Astrocyte (in vitro differentiated cells and primary cell): ENCODE measurements at places on chromosomes 13 and 19. TPM values are rescaled to one million over a fixed set of nuclear protein-coding genes. Genes with fewer than 3 reads are reported as not detected.

- no peaks in the 10 kb centered on the region for H3K36me3 ChIP-seq
- H3K4me1 ChIP-seq = no peaks in the 10 kb centered on the region
- no peak overlapping the region for H3K27ac ChIP-seq
- no peak for DNase-seq
- no peak overlapping the region for H3K4me3 ChIP-seq
These were observed 793.0 kb downstream of the OLFM4 start for GRCh38 chr13:53821632-53822031.

GRCh38 chr19:31166206-31166605 is 183.0 kb downstream of the TSHZ3 start:
- no peaks in the 10 kb centered on the region for H3K36me3 ChIP-seq
- DNase-seq = no peak
- no peaks in the 10 kb centered on the region for H3K4me1 ChIP-seq
- no peak overlapping the region for H3K27ac ChIP-seq
- H3K27me3 ChIP-seq = peaks cover 2% of the 10 kb centered on the region

- no peak for DNase-seq
- peak overlapping the region; percentile 65 for H3K4me3 ChIP-seq
- H3K27me3 ChIP-seq = no peaks in the 10 kb centered on the region
- peaks cover 27% of the 10 kb centered on the region for H3K4me1 ChIP-seq
- H3K36me3 ChIP-seq = no peaks in the 10 kb centered on the region
These were observed 397 bp downstream of the DACT3 start for GRCh38 chr19:46660551-46661019.

DNA sequence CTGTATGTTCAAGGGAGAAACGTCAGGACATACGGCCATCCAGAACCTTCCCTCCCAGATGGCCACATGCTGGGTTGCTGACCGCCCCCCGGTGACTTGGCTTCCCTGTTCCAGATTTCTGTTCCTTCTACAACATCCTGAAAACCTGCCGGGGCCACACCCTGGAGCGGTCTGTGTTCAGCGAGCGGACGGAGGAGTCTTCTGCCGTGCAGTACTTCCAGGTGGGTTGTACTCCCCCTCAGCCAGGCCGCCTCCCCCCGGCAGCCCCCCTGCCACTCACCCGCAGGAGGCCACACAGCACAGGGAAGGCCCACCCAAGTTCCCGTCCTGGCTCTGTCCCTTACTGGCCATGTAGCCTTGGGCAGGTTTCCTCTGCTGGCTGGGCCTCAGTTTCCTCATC is 20.5 kb downstream of the YIPF2 start:
- H3K36me3 ChIP-seq = peaks cover 5% of the 10 kb centered on the region
- no peaks in the 10 kb centered on the region for H3K27me3 ChIP-seq
- H3K27ac ChIP-seq = no peak overlapping the region
- no peaks in the 10 kb centered on the region for H3K4me1 ChIP-seq
- no peak for DNase-seq

- DNase-seq = no peak
- no peak overlapping the region for H3K27ac ChIP-seq
- H3K36me3 ChIP-seq = no peaks in the 10 kb centered on the region
- H3K27me3 ChIP-seq = no peaks in the 10 kb centered on the region
- H3K4me3 ChIP-seq = no peak overlapping the region
These were observed 6.5 kb downstream of the MEIOSIN start for GRCh38 chr19:45739498-45740439.

DNA sequence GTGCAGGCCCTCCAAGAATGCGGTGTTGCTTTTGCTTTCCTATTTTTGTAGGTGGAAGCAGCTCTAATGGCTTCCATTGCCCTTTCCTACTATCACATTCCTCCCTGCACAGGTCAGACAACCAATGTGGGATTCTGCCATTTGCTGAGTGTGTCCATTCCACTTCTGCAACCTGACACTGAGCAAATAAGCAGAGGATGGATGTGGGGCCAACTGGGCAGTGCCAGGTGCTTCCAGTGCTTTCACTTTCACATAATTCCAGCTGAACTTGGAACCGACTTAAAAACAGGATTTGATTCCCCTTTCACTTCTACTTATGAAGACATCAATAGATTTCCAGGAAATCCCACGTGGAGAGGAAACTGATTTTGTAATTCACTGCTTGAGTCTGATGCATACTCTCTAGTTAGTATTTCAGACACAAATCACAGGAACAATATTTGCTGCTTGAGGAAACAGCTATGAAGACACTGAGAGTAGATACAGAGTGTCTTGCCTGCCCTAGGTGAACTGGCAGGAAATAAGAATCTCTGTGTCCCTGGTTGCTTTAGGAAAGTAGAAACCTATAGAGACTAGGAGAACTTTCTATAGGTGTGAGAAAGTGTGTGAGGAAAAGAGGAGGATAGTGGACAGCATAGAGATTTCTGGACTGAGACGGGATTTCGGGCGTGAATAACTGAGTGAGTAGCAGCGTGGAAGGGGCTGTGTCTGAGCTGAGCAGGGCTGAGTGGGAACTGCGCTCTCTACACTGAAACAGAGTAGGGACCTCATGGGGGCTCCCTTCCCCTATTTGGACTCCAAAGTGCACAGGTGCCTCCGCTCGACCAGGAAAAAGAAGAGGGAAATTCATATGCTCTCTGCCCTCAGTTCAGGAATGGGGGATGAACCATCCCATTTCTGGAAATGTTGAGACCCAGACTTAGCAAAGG is 22.5 kb downstream of the LGALS16 start:
- H3K27me3 ChIP-seq = no peaks in the 10 kb centered on the region
- H3K36me3 ChIP-seq = no peaks in the 10 kb centered on the region
- no peaks in the 10 kb centered on the region for H3K4me1 ChIP-seq
- no peak overlapping the region for H3K27ac ChIP-seq

DNA sequence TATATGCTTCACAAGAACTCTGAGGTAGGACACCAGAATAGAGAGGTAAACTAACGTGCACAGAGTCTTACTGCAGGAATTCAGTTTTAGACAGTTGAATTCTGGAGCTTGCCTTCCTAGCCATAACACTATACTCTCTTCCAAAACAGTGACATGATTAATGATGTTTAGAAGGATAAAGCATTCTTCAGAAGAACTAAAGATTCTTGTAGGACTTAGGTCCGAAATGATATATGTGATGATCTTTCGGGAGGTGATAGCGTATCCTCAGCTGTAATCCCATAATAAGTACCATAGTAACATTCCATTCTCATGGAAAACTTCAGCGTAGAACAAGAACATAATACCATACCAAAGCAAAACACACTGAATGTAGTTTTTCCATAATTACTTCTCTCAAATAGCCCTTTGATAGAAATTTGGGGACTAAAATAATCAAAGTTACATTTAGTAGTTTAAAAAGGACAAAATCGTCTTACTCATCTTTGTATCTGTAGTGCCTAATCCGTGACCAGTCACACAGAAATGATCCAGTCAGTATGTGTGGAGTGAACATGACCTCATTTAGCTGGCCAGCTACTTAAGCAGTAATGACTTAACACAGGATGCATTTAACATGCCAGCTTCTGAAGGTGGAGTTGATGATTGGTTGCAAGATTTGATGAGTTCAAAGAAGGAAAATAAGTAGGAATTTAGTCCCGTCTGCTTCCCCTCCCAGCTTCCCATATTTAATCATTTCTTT is 38.4 kb downstream of the PIBF1 start:
- no peaks in the 10 kb centered on the region for H3K27me3 ChIP-seq
- H3K4me3 ChIP-seq = no peak overlapping the region
- peaks cover 14% of the 10 kb centered on the region for H3K36me3 ChIP-seq
- DNase-seq = peak; percentile 92

GRCh38 chr19:49771674-49772139 is 4.9 kb downstream of the AP2A1 start:
- H3K4me1 ChIP-seq = peaks cover 14% of the 10 kb centered on the region
- H3K36me3 ChIP-seq = peaks cover 3% of the 10 kb centered on the region
- H3K27ac ChIP-seq = no peak overlapping the region
- no peaks in the 10 kb centered on the region for H3K27me3 ChIP-seq

GRCh38 chr13:20487927-20488326 is 37.7 kb downstream of the CRYL1 start:
- DNase-seq = no peak
- no peaks in the 10 kb centered on the region for H3K36me3 ChIP-seq
- no peaks in the 10 kb centered on the region for H3K4me1 ChIP-seq
- H3K27ac ChIP-seq = no peak overlapping the region

DNA sequence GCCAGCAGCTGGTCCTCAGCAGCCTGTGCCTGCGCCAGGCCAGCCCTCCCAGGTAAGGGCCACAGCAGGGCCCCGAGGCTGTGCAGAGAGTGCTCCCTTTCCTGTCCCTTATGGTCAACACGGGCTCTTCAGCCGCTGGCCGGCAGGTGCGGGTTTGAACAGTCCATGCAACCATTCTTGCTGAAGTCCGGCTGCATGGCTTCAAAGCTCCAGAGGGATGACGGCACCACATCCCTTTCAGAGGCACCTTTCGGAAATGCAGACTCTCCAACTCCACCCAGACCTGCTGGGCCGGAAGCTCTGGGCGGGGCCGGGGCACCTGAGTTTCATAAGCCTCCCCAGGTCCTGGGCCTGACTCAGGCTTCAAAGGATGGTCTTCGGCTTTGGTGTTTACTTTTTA is 81.3 kb downstream of the SPACA7 start:
- H3K27me3 ChIP-seq = no peaks in the 10 kb centered on the region
- H3K4me1 ChIP-seq = no peaks in the 10 kb centered on the region
- H3K4me3 ChIP-seq = no peak overlapping the region
- H3K27ac ChIP-seq = no peak overlapping the region
- H3K36me3 ChIP-seq = no peaks in the 10 kb centered on the region
- DNase-seq = no peak

DNA sequence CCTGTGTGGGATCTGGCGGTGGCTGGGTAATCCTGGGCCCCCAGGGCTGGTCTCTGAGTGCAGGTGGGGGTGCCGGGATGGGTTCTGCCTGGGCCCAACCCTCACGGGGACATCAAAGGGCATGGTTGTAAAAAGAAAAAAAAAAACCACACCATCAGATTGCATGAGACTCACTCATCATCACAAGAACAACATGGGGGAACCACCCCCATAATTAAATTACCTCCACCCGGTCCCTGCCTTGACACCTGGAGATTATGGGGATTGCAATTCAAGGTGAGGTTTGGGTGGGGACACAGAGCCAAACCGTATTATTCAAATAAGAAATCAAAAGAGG is 14.3 kb downstream of the C1QTNF9 start:
- DNase-seq = no peak
- H3K27me3 ChIP-seq = no peaks in the 10 kb centered on the region
- H3K27ac ChIP-seq = no peak overlapping the region
- H3K4me1 ChIP-seq = no peaks in the 10 kb centered on the region
- no peaks in the 10 kb centered on the region for H3K36me3 ChIP-seq

GRCh38 chr19:45070861-45071544 is 5.3 kb downstream of the ZNF296 start:
- H3K27ac ChIP-seq = no peak overlapping the region
- no peak for DNase-seq
- peaks cover 3% of the 10 kb centered on the region for H3K4me1 ChIP-seq

DNA sequence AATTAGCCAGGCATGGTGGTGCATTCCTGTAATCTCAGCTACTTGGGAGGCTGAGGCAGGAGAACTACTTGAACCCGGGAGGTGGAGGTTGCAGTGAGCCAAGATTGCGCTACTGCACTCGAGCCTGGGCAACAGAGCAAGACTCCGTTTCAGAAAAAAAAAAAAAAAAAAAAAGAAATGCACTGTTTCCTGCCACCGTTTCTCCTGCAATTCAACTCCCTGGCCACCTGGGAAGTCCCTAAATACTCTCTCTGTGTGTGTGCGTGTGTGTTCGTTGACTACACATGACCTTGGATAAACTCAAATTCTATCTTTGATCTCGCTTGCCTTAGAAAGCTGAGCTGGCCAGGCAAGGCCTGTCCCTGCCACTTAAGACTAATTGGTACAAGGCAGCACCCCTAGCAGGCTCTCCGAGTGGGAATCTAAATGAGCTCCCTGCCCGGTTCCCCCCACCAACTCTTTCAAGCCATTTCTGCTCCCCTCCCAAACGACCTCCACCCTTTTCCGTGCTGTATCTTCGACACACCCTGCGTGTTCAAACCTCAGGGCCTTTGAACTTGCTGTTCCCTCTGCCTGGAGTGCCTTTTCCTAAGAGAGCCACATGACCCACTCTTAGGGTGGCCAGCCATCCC is 5.2 kb upstream of the BCAT2 start:
- no peaks in the 10 kb centered on the region for H3K27me3 ChIP-seq
- H3K36me3 ChIP-seq = no peaks in the 10 kb centered on the region
- no peaks in the 10 kb centered on the region for H3K4me1 ChIP-seq
- H3K4me3 ChIP-seq = no peak overlapping the region

GRCh38 chr13:112686987-112687386 is 2.9 kb upstream of the ATP11A start:
- H3K27ac ChIP-seq = no peak overlapping the region
- no peak for DNase-seq
- peaks cover 11% of the 10 kb centered on the region for H3K27me3 ChIP-seq
- H3K4me3 ChIP-seq = no peak overlapping the region

DNA sequence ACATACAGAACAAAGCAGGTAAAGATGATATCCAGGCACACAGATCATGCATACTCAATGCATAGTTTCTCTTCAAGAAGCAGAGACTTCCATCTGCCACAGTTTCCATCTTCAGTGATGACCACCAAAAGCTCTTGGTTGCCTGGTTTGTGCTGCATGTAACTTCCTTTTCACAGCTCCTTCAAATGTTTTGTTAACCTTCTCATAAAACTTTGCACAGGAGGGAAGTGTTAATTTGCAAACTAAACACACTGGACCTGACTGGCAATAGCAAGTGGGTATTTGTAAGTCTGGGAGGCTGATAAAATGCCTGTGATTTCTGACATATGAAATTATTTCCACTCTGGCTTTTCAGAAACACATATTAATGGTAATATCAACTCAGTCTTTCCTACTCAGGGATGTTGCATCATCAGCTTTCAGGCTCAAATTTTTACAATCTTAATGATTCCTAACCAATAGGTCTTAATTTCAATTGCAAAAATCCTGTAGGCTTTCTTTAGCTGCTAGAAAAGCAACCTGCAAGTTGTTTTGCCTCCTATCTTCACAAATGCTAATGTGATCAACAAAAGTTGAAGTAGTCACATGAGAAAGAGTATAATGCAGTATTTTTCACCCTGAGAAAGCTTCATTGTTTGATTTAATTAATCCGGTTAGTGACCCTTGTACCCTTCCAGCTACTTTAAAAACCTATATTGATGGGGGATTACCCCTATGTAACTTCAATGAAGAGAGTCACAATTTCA is 575.6 kb downstream of the DIAPH3 start:
- no peak overlapping the region for H3K4me3 ChIP-seq
- no peaks in the 10 kb centered on the region for H3K4me1 ChIP-seq
- DNase-seq = no peak
- peaks cover 2% of the 10 kb centered on the region for H3K27me3 ChIP-seq
- no peaks in the 10 kb centered on the region for H3K36me3 ChIP-seq

The IFNL4 gene
- not detected in 2 replicates for total RNA-seq

The NLRP7 gene
- not detected in 2 replicates for total RNA-seq

The KLK14 gene
- total RNA-seq = 0.23 and 0.31 TPM in 2 replicates

The ZNF497 gene
- 0.43 and 0.55 TPM in 2 replicates for total RNA-seq

The COX6B1 gene
- total RNA-seq = 326 and 344 TPM in 2 replicates

The RTBDN gene
- total RNA-seq = not detected in 2 replicates
